Stimulated activated CD8-positive, alpha-beta memory T cell treated with anti-CD3 and anti-CD28 coated beads, Interleukin-2, amount 100 ng/mL, for 1 hour (primary cell): ENCODE measurements at places on chromosomes 4 and X.

DNA sequence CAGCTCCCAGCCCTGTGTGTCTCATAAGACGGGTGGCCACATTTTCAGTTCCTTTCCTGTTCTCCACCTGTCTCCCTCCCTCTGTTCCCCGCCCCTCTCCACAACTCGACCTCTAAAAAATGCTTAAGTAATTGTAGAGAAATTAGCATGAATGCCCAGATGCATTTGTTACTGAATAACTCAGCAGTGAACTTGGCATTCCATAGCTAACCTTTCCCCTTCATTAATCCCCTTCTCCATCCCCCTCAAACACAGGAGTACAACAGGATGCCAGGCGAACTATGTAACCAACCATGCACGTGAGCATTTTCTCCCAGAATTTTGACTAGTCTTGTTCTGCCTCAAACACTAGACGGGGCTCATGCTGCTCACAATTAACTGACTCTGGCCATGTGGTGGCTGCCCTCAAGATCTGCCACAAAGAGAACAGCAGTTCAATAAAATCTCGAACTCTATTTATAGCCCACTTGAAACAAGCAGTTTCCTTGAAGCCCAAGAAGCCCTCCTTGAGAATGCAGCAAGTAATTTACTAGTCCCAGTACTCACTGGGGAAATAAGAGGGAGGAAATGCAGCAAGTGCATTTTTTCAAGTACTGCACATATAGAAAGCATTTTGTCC, 351.2 kb downstream of the ARHGAP24 start:
- DNase-seq = no peak

DNA sequence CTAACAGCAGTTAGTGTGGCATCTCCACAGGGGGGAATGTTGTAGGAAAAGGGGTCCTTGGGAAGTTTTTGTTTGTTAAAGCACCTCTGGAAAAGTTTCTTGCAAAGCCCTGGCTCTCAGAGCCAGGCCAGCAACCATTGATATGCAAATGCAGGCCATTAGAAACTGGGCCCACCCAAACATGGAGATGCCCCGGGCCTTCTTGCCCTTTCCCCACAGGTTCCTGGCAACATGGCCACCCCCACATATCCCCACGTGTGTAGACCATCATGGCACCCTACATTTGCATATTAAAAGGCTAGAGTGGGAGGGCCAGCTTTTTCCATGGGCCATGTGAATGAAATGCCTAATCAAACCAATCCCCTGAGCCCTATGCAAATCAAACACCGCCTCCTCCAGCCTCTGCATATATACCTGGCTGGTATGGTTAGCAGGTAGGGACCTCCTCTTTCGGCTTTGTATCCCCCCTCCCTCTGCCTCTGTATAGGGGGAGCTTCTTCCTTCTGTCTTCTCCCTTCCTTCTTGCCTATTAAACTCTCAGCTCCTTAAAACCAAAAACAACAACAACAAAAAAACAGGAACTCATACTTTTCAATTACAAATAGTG, 44.0 kb upstream of the ZCCHC13 start:
- no peak for DNase-seq

DNA sequence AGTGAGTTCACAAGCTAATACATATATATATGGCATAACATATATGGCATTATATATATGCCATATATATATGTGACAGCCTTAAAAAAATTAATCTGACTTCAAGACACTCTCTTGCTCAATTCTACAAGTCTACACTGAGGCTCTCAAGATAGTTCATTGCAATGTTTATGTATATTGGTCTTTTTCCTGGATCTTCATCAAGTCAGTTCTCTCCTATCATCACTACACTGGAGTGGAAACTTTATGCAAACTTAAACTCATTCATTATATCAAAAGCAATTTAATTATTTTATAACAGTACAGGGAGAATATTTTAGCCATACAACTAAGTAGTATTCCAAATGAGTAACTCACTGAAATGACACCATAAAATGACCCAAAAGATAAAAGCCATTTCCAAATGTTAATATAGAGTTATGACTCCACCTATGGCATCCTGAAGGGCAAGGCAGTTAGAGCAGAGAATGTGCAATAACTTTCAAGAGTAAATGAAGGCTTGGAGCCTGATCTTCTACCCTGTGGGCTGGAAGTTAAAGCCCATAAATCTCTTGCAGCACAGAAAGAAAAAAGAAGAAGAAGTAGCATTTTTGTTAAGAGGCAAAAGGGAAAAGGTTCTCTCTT, 176.3 kb upstream of the SLIT2 start:
- no peak for DNase-seq

- DNase-seq = no peak
Measured at GRCh38 chr4:183987987-183988392, 82.9 kb downstream of the STOX2 start.

GRCh38 chr4:91471280-91471679, 832.5 kb upstream of the GRID2 start:
- no peak for DNase-seq

DNA sequence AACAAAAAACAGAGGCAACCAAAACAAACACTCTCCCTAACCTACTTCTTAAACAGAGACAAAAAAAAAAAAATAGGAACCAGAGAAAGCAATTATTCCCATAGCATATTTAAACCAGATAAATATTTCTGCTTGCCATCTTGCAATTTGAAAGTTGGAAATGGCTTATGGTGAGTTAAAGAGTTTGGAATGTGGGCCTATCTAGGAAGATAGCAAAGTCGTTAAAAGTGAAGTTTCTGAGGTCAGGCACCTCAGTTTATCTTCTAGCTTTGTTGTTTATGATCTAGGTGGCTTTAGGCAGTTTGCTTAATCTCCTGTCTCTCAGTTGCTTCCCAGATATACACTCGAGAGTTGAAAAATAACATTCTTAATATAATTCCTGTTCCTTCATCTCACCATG, 284.2 kb downstream of the KCNIP4 start:
- no peak for DNase-seq

GRCh38 chrX:53128097-53128749, 34.3 kb downstream of the KANTR start:
- no peak for DNase-seq

GRCh38 chrX:80430826-80431504, 10.7 kb downstream of the TENT5D start:
- DNase-seq = no peak

- no peak for DNase-seq
Measured at GRCh38 chrX:74431797-74432196, 10.5 kb downstream of the SLC16A2 start.

- no peak for DNase-seq
Measured at GRCh38 chr4:48341776-48342605, 662 bp downstream of the SLAIN2 start.

- no peak for DNase-seq
Measured at GRCh38 chr4:10750714-10751113, 66.1 kb upstream of the CLNK start.

- no peak for DNase-seq
Measured at GRCh38 chr4:89863533-89863932, 26.6 kb upstream of the SNCA start.

GRCh38 chrX:119093991-119094735, 21.4 kb downstream of the CT47C1 start:
- DNase-seq = no peak

GRCh38 chr4:136484996-136485395, 1047.3 kb downstream of the PCDH18 start:
- no peak for DNase-seq

GRCh38 chr4:3257556-3258482, 8.9 kb downstream of the MSANTD1 start:
- no peak for DNase-seq

GRCh38 chr4:115548123-115548522, 434.7 kb upstream of the NDST4 start:
- no peak for DNase-seq

GRCh38 chrX:150062292-150063137, 124.2 kb upstream of the EOLA2 start:
- no peak for DNase-seq

- DNase-seq = peak; percentile 88
Measured at GRCh38 chr4:39365830-39366771, at the start of gene RFC1. TSS of gene RFC1 (minus strand) at chr4:39366362. CDS start at chr4:39366241, 121 bp downstream.

GRCh38 chr4:74583757-74584156, 138.8 kb downstream of the AREG start:
- no peak for DNase-seq

- DNase-seq = no peak
Measured at GRCh38 chr4:14520171-14520570, 482.1 kb upstream of the CPEB2 start.

GRCh38 chrX:30812326-30812725, 76.7 kb downstream of the TAB3 start:
- no peak for DNase-seq

DNA sequence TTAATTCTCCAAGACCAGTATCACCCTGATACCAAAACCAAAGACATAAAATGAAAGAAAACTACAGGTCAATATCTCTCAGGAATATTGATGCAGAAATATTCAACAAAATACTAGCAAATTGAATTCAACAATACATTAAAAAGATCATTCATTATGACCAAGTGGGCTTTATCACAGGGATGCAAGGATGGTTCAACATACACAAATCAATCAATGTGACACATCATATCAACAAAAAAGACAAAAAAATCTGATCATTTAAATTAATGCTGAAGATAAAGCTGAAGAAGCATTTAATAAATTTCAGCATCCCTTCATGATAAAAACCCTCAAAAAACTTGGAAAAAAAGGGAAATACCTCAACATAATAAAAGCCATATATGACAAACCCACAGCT, 341.4 kb downstream of the GUCY2F start:
- DNase-seq = no peak

DNA sequence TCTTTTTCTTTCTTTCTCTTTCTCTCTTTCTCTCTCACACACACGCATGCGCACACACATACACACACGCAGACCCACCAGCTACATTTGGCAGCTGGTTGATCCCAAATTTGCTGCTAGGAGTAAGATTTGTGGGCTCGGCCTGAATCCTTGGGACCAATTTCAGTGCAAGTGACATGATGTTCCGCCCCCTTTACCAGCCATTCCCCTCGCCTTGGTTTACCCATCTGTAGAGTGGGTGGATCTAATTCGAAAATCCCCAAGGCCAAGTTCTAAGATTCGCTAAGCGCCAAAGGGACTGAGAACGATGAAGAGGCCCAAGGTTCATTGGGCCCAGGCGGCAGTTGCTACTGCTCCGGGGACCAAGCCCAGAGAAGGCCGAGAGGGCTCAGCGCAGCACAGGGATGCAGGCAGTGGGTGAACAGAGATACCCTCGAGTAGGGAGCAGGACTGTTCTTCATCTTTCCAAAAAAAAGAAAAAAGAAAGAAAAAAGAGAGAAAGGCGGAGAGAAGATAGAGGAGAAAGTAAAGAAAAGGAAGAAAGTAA, 5.8 kb downstream of the NKX3-2 start:
- no peak for DNase-seq

DNA sequence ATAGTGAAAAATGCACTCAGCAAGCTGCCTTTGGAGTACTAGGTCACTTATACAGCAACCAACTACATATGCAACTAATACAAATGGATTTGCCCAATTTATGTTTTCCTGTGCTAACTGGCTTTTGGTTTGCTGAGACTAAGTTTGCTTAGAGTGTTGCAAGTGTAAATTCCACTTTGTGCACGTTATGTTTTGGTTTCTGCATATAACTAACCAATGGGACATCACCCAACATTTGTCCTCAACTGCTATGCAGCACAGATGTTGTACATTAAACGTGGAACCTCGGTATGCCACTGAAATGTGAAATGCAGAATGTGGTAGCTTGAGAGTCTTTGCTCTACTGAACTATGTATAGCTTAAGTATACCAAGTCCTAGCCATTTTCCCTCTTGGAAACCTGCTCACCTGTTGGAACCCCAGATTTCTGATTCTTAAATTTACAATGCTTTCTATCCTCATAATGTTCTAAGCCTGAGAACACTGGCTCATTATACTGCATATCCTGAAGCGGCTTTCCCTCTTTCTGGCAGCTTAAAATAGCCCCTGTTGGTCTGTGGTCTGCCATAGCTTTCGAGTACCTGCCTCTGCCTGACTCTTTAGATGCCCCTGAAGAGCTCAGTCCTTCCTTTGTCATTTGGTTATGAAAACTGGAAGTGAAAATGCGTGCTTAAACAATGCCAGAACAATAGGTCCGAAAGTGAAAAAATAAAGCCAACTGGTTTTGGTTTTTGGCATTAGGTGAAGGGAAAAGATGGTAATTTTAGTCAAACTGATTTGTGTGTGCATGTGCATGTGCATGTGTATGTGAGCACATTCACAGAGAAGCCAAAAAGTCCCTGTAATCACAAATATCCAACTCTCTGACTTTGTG, 158.0 kb downstream of the SH2D1A start:
- DNase-seq = no peak

DNA sequence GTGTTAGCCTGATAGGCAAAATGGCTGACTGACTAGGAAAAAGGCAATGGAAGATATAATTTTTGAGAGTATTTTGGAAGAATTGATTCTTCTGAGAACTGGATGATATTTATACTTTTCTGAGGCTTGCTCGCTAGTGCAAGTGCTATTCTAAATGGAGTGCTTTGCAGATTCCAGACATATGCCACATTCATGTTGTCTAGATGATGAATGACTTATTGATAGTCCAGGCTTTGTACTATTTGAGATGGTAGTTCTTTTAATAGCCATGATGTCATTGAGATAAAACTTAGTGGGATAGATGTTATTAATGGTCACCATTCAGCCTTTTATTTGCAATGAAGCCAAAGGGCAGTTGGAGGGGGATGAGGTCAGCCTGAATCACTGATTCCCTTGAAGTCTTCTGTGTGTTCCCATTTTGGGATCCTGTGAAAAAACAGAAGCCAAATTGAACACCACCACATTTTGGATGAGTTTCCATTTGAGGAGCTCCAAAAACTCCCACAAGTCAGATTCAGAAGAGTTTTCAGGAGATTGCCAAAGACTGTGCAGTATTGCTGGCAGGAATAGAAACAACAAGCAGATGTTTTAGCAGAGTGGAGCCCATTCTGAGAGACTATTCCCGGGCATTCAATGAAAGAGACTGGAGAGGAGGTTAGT, 184.1 kb downstream of the IL1RAPL2 start:
- no peak for DNase-seq

GRCh38 chrX:97471071-97471470, 587.4 kb downstream of the RPA4 start:
- DNase-seq = no peak

- DNase-seq = no peak
Measured at GRCh38 chrX:138519296-138519695, 192.2 kb downstream of the FGF13 start.

GRCh38 chr4:2341911-2342652, 76.4 kb downstream of the ZFYVE28 start:
- DNase-seq = no peak

DNA sequence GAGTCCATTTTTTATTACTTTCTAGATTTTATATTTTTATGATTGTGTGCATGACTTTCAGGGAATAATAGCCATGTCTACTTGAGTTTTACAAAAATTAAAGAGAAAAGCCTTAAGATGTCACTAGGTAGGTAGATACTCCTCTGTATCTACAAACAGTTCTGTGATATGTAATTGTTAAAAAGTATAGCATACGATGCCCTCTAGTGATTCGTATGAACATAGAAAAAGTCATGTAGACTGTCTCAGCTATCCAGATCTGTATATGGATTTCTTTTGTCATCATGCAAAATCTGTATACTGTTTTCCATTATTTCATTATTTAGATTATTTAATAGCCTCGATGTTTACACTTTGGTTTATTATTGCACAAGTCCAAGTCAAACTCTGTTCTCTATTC, 856.6 kb downstream of the CENPC start:
- no peak for DNase-seq

- no peak for DNase-seq
Measured at GRCh38 chr4:167114416-167114971, 119.8 kb downstream of the SPOCK3 start.

GRCh38 chr4:77235289-77235854, 78.4 kb downstream of the CCNG2 start:
- no peak for DNase-seq
